ENCODE measurements at places on chromosomes 12 and 14. TPM values are rescaled to one million over a fixed set of nuclear protein-coding genes. Genes with fewer than 3 reads are reported as not detected.

- H3K4me3 ChIP-seq = no peak overlapping the region
- no peaks in the 10 kb centered on the region for H3K4me1 ChIP-seq
- no peak overlapping the region for H3K27ac ChIP-seq
- H3K27me3 ChIP-seq = no peaks in the 10 kb centered on the region
- no peak for DNase-seq
Measured at GRCh38 chr12:10634427-10634826, 21.0 kb upstream of the MAGOHB start.

- H3K27me3 ChIP-seq = no peaks in the 10 kb centered on the region
- H3K4me3 ChIP-seq = no peak overlapping the region
- DNase-seq = peak; percentile 64
- H3K27ac ChIP-seq = peak overlapping the region; percentile 75
- no peaks in the 10 kb centered on the region for H3K36me3 ChIP-seq
Measured at GRCh38 chr14:20799456-20799891, 3.2 kb downstream of the RNASE1 start.

DNA sequence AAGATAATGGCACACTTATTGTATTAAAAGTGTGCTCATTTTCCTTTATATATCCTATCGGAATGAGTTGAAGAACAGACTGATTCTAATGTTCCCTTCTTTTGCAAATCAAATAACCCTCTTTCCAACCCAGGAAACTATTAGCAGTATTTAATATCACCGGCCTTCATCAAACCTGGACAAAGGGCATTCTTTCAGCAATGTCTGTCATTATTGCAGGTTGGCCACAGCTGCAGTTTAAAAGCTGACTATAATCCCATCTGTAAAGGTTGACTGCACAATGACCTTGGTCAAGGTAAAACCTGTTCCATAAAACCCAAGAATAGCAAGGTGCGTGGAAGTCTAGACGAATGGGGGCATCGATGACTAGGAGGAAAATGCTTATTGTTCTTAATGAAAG, 472.3 kb upstream of the SOX5 start:
- H3K36me3 ChIP-seq = no peaks in the 10 kb centered on the region
- no peak overlapping the region for H3K27ac ChIP-seq
- no peak for DNase-seq
- no peaks in the 10 kb centered on the region for H3K27me3 ChIP-seq

- H3K27ac ChIP-seq = no peak overlapping the region
- H3K27me3 ChIP-seq = no peaks in the 10 kb centered on the region
- H3K36me3 ChIP-seq = no peaks in the 10 kb centered on the region
- no peak overlapping the region for H3K4me3 ChIP-seq
- DNase-seq = no peak
- no peaks in the 10 kb centered on the region for H3K4me1 ChIP-seq
Measured at GRCh38 chr14:33534104-33534503, 416.8 kb downstream of the EGLN3 start.

DNA sequence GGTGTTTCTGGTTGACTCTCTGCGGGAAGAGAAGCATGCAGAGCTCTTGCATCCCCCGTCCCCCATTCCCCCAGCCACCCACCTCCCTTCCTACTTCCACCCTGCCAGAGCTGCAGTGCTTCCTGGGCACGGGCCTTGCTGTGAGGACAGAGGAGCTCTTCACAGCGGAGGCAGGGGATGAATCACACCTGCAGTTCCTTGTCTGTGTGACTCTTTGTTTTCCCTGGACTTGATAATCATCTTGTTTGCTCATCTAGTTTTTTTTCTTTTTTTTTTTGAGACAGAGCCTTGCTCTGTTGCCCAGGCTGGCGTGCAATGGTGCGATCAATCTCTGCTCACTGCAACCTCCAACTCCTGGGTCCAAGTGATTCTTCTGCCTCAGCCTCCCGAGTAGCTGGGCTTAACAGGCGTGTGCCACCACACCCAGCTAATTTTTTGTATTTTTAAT, 27.8 kb downstream of the ANKRD9 start:
- no peaks in the 10 kb centered on the region for H3K36me3 ChIP-seq
- peaks cover 16% of the 10 kb centered on the region for H3K4me1 ChIP-seq
- H3K4me3 ChIP-seq = no peak overlapping the region
- no peak for DNase-seq
- no peak overlapping the region for H3K27ac ChIP-seq
- no peaks in the 10 kb centered on the region for H3K27me3 ChIP-seq

- no peak for DNase-seq
- H3K4me3 ChIP-seq = no peak overlapping the region
- no peaks in the 10 kb centered on the region for H3K4me1 ChIP-seq
Measured at GRCh38 chr12:106239241-106239950, 8.4 kb downstream of the CKAP4 start.

- H3K4me3 ChIP-seq = no peak overlapping the region
- no peak for DNase-seq
- no peak overlapping the region for H3K27ac ChIP-seq
- H3K27me3 ChIP-seq = no peaks in the 10 kb centered on the region
Measured at GRCh38 chr12:21618566-21618965, 13.9 kb upstream of the GYS2 start.

DNA sequence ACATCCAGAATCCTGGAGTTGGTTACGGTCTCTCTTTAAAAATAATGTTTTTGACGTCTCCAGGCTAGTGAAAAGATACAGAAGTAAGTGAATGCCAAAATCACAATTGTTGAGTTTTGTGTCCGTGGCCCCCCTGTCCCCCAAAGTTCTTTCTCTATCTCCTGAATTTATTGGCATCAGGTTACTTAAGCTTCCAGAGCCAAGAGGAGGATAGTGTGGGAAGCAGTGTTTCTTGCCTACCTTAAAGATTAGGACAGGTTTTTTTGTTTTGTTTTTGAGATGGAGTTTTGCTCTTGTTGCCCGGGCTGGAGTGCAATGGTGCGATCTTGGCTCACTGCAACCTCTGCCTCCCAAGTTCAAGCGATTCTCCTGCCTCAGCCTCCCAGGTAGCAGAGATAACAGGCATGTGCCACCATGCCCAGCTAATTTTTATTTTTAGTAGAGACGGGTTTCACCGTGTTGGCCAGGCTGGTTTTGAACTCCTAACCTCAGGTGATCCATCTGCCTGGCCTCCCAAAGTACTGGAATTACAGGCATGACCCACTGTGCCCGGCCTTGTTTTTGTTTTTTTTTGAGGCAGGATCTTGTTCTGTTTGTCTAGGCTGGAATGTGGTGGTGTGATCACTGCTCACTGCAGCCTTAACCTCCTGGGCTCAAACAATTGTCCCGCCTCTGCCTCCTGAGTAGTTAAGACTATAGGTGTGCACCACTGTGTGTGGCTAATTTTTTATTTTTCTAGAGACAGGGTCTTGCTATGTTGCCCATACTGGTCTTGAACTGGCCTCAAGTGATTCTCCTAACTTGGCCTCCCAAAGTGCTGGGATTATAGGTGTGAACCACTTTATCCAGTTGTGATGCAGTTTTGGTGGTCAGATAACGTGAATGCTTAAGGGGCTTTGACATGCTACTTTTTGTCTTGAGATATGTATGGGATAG, 5.4 kb downstream of the SRSF5 start:
- peaks cover 18% of the 10 kb centered on the region for H3K4me1 ChIP-seq
- H3K27me3 ChIP-seq = no peaks in the 10 kb centered on the region
- no peak for DNase-seq
- peaks cover 3% of the 10 kb centered on the region for H3K36me3 ChIP-seq
- no peak overlapping the region for H3K27ac ChIP-seq

DNA sequence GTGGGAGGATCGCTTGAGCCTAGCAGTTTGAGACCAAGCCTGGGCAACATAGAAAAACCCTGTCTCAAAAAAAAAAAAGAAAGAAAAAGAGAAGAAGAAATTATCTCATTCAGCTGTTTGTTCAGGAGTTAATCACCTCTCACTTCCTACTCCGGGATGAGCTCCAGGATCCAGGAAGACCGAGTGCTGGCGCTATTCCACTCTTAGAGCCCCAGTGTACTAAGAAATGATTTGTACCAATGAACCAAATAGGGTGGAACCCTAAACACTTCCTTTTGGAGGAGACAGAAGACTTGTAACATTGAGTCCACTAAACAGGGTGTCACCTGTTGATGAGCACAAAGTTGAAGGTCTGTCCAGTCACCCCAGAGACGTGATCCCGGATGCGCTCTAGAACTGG, 3.6 kb downstream of the ALKBH2 start:
- H3K4me1 ChIP-seq = peaks cover 11% of the 10 kb centered on the region
- no peaks in the 10 kb centered on the region for H3K27me3 ChIP-seq
- DNase-seq = no peak
- H3K4me3 ChIP-seq = no peak overlapping the region

DNA sequence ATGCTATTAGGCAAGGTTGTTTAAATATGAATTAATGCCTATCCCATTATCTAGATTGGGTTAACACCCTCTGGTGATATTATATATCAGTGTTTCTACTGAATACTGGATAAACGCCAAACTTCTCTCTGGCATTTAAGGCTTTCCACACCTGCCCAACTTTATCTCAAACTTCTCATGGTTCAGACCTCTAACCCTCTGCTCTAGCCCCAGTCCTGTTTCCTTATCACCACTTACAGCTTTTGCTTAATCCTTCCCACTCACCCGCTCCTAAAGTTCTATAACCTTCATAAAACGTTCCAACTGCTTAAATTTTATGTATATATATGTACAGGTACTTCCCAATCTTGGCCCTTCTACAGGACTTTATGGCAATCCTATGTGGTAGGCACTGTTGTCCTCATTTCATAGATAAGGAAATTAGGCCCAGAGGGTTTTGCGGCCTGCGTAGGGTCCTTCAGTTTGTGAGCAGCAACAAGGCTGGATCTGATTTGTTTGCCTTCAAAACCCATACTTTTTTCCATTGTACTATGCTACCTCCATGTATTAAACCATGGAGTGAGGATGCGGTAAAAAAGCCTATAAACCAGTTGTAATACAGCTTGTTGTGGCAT, 1.2 kb downstream of the LPCAT3 start:
- DNase-seq = no peak
- H3K27ac ChIP-seq = no peak overlapping the region
- H3K4me1 ChIP-seq = peaks cover 9% of the 10 kb centered on the region

GRCh38 chr14:82778601-82779000, 1244.9 kb upstream of the SEL1L start:
- H3K36me3 ChIP-seq = no peaks in the 10 kb centered on the region
- no peaks in the 10 kb centered on the region for H3K27me3 ChIP-seq
- no peak overlapping the region for H3K4me3 ChIP-seq
- no peak overlapping the region for H3K27ac ChIP-seq
- no peak for DNase-seq

- no peaks in the 10 kb centered on the region for H3K27me3 ChIP-seq
- no peaks in the 10 kb centered on the region for H3K36me3 ChIP-seq
- H3K4me1 ChIP-seq = no peaks in the 10 kb centered on the region
- H3K27ac ChIP-seq = no peak overlapping the region
- DNase-seq = no peak
Measured at GRCh38 chr12:110948041-110948440, 27.7 kb upstream of the MYL2 start.

DNA sequence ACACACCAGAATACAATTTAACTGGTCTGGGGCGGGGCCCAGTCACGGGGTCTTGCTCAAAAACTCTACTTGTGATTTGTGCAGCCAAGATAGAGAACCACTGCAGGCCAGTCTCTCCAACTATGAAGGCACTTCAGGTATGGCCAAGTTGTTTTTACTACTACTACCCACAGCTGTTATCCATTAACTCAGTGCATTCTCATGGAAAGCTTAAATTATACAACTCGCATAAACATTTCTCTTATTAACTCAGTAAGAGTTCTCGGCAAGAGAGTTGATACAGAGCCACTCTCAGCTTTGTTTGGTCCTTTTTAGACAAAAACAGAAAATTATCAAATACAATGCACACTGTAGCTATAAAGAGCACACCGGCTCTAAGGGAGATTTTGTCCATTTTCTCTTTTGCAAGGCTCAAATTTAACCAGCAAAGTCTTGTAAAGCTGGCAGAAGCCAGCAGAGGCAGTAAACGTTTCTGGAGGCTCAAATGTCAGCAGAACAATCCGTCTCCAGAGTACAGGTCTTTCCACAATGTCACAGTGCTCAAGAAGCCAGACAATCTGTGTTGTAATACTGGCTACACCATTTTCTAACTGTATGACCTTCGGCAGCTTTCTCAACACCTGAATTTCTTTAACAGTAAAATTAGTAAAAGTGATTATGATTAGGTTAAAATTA, 85.9 kb downstream of the PTGER2 start:
- no peaks in the 10 kb centered on the region for H3K27me3 ChIP-seq
- H3K4me1 ChIP-seq = no peaks in the 10 kb centered on the region
- no peak overlapping the region for H3K4me3 ChIP-seq

The C14orf180 gene
- not detected for total RNA-seq

The KRT6C gene
- not detected for total RNA-seq

The TNFAIP2 gene
- total RNA-seq = 44.9 TPM

The MMP19 gene
- total RNA-seq = 1.3 TPM
